T-helper 17 cell (primary cell): ENCODE measurements at places on chromosomes 2 and 18.

- DNase-seq = no peak
Observed at GRCh38 chr2:70715071-70715985, 52.7 kb downstream of the ADD2 start.

- DNase-seq = no peak
Observed at GRCh38 chr2:130791617-130791939, 36.2 kb downstream of the AMER3 start.

- DNase-seq = no peak
Observed at GRCh38 chr2:45943219-45944044, 292.0 kb downstream of the PRKCE start.

DNA sequence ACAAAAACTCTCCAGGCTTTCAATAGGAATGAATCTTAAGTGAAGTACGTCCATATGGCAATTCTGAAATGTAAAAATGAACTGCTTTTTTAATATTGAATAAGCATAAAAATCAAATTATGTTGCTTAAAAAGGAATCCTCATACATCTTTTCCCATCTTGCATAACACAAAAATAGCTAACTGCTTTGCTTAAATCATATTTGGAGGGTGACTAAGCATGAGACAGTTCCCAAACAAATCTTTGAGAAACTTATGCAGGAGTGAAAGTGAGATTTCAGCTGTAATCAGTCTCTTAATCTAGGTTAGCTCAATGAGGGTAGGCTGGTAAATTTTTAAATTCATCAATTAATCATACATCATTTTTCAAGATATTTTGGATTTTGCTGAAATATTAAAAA lies 111.5 kb downstream of the MBD5 start:
- DNase-seq = no peak

GRCh38 chr2:79935771-79936657 lies 368.5 kb downstream of the LRRTM1 start:
- DNase-seq = no peak

GRCh38 chr2:150607390-150607811 lies 119.9 kb upstream of the RND3 start:
- DNase-seq = no peak

DNA sequence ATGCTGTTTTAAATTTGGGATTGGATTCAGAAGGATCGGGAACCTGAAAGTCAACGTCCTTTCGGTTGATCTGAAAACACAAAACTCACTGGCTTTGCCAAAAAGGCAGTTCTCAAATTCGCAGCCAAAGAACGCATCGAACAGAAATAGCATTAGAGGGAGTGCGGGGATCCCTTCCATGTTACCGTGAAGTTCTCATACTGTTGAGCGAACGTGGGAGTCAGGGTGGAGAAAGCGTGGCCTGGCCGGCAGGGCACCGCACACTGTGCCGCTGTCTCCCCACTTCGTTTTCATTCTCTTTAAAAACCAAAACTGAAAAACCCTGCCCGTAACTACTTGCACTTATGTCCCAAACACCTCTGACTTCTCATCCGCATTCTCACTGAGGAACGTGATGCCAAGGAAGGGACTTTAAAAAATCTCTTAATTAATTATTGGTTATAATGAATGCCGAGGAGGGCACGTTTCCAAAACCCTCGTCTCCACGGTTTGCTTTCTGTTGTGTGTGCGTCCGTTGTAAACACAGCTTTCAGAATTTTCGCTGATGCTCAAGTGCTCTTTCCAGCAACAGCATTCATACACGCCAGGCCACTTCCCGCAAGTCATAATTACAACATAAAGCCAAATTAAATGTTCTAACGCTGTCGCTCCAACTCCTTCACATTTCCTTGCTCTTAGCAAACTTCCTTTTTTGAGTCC lies 60.9 kb upstream of the TWIST2 start:
- no peak for DNase-seq

GRCh38 chr2:138649571-138649970 lies 130.6 kb downstream of the NXPH2 start:
- DNase-seq = no peak

- DNase-seq = no peak
Observed at GRCh38 chr18:7987284-7987976, 420.3 kb downstream of the PTPRM start.

GRCh38 chr2:70960833-70961647 lies 17.4 kb upstream of the ANKRD53 start:
- DNase-seq = no peak

- no peak for DNase-seq
Observed at GRCh38 chr2:151973013-151973900, 125.6 kb downstream of the CACNB4 start.

DNA sequence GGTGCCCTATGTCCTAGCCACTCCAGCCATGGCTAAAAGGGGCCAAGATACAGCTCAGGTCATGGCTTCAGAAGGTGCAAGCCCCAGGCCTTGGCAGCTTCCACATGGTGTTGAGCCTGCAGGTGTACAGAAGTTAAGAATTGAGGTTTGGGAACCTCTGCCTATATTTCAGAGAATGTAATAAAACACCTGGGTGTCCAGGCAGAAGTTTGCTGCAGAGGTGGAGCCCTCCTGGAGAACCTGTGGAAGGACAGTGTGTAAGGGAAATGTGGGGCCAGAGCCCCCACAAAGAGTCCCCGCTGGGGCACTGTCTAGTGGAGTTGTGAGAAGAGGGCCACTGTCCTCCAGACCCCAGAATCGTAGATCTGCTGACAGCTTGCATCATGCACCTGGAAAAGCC lies 74.1 kb downstream of the SMIM21 start:
- no peak for DNase-seq

DNA sequence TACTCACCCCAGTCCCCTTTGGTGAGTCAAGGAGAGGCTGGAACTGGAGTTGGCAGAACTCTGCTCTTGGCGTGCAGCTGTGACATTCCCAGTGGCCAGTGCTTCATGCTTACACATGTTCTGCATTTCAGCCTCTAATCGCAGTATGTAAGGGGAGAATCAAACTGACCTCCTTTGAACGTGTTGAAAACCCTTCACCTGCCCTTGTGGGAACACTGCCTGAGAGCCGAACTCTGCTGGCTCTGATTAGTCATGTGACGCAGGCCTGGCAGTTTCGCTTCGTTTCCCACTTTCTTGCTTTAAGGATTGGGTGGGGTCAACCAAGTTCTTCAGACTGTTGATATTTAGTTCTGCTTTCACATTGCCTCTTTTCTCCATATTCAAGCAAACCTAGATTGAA lies 173.8 kb upstream of the BCL2L11 start:
- DNase-seq = no peak

- DNase-seq = no peak
Observed at GRCh38 chr2:233820774-233821105, 33.6 kb downstream of the HJURP start.

DNA sequence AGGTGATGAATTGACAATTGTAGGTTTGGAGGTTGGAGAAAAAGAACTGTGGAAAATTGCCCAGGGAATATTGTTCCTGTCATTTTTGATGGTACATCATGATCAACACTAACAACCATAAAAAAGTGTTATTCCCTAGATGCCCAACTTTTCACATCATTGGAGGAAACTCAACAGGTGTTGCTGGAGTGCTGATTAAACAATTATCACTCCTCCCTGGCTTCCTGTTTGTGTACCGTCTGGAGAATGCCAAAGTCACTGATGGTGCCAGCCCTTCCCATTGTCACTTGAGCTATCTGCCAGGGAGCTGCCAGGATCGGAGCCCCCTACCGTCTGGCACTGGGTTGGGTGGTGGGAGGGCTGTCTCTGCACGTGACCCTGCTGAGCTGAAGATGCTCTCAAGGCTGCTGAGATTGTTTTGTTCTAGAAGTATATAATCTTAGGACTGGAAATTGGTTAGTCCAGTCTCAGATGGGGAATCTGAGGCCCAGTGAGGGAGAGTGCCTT lies 156.9 kb downstream of the PRKCE start:
- DNase-seq = no peak

- peak; percentile 24 for DNase-seq
Observed at GRCh38 chr18:75208155-75208835, 644 bp downstream of the PTGR3 start.

- DNase-seq = no peak
Observed at GRCh38 chr18:79553154-79553553, 126.4 kb upstream of the CTDP1 start.

DNA sequence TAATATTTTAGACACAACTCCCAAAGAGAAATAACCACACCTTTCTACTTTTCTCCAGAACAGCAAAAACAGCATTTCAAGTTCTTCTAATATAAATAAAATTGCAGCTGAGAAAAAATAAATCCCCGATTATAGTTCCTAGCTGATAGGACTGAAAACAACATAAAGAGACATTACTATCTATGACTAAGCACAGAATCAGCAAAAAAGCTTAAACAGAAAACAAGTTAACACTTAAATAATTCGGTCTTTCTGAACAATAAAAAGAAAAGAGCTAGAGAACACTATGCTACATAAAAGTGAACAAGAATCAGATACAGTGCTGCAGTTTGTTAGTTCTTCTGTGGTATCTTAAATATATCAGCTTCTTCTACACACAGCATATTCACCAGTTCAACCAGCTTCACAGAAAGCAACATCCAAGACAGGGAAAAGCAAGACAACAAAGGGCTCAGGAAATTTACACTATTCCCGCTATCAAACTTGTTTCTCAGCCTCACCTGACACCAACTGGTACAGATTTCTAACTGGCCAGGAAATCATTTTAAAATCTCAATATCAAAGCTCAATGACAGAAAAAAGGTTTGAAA lies 28.6 kb downstream of the FEZ2 start:
- no peak for DNase-seq

GRCh38 chr2:11234309-11234708 lies 79.0 kb downstream of the SLC66A3 start:
- DNase-seq = no peak

DNA sequence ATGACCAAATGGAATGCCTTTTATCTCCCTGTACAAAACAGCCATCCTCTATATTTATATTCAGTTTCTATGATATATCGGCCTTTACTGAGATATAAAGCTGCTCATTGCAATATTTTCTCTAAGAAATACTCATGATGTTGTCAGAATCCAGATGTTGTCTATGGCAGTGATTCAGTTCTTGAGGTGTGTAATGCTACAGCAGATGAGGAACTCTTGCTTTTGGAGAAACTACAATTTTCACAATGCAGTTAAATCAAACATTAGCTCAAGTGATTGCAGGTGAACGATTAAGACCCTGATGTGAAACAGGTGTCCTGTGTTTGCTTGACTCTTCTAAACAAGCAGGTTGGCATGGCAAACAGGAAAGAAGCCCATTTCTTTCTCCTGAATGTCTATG lies 256.2 kb upstream of the CDH20 start:
- DNase-seq = no peak

DNA sequence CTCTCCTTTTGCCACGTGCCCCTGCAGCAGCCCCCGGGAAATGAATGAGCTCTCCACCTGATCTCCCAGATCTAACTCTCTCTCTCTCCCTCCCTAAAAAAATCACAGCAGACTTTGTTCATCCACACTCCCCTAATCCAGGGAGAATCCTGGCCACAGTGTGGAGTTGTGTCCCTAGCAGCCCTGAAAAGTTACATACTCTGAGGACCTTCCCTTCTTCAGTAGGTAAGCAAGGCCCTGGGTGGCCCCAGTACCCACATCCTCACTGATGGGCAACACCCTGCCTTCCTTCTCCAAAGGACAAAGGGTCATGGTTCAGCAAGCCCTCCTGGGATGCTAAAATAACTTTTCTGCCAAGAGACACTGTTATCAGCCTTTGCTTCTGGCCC lies 76.9 kb upstream of the GLI2 start:
- DNase-seq = no peak

DNA sequence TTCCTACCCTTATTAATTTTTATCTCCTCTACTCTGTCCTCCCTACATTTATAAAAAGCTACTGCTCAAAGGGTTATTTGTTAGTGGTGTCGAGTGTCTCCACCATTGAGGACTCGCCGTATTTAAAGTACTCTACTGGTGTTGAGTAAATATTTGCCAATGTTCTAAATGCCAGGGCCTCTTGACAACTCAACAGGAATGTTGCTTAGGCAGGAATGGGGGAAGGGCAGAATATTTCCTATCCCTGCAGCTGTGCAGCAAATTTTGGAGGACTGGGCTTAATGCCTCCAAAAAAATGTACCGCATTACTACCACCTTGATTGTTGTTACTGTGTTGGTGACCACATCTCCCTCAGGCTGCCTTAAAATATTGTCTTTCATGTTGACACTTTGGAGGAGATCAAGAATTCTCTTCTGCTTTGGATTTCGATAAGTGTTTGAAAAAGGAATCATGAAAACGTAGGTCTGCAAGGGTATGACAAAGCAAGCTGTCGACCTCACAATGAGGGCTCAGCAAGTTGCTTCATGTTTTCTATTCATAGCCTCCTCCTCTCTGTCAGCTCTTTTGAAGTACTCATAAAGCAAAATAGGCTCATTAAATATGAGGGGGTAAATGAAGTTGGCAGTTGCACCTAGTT lies 84.3 kb downstream of the EFEMP1 start:
- no peak for DNase-seq

- DNase-seq = no peak
Observed at GRCh38 chr2:30888852-30889409, 81.7 kb upstream of the CAPN13 start.

GRCh38 chr18:80169607-80170006 lies 60.5 kb downstream of the ADNP2 start:
- no peak for DNase-seq

GRCh38 chr2:217478831-217479455 lies 523.9 kb downstream of the TNS1 start:
- DNase-seq = no peak

DNA sequence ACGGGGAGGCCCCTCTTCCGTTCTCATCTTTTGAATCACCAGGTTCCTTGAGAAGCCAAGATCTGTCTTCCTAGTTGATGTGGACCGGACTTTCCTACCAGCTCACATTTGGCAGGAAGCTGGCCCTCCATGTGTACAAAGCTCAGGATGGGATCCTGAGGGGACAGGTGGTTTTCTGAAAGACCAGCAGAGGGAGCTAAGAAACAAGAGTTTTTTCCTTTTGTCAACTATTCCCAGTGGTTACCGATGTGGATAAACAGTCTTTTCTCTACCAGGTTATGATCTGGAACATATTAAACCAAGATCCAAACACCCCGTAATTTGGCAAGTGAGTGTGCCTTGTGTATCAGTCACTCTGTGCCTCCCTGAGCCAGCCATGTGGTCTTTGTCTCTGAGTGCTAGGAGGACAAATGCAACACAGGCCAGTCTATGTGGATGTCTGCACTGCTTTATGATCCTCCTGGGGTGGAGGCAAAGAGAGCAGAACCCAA lies 25.1 kb upstream of the ARHGAP25 start:
- DNase-seq = no peak

GRCh38 chr2:124559236-124559635 lies 534.1 kb downstream of the CNTNAP5 start:
- no peak for DNase-seq

GRCh38 chr18:59870623-59871130 lies 29.1 kb upstream of the PMAIP1 start:
- no peak for DNase-seq
